Cardiac fibroblast (primary cell): ENCODE measurements at places on chromosomes 6 and 20.

GRCh38 chr6:46329568-46329967 is 158.8 kb upstream of the ENPP5 start:
- DNase-seq, result peak; percentile 15

DNA sequence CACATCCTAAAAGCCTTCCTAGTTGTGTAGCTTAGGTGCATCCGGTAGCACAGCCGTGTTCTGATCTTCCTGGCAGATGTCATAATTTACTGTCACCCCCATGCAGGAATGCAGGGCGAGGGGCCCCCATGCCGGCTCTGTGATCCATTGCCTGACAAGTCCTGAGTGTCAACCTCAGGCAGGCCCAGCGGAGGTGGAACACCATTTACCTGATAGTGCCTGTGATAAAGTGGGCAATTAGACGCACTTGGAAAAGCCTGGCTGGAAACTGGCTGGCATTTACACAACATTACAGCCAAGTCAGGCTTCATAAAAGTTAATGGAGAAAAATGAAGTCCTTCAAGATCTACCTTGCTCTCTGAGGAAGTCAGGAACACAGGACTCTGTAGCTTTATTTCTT is 521.4 kb upstream of the JAG1 start:
- DNase-seq, result no peak

- DNase-seq, result no peak
Observed at GRCh38 chr20:50146732-50147662, 6.5 kb downstream of the PEDS1 start.

DNA sequence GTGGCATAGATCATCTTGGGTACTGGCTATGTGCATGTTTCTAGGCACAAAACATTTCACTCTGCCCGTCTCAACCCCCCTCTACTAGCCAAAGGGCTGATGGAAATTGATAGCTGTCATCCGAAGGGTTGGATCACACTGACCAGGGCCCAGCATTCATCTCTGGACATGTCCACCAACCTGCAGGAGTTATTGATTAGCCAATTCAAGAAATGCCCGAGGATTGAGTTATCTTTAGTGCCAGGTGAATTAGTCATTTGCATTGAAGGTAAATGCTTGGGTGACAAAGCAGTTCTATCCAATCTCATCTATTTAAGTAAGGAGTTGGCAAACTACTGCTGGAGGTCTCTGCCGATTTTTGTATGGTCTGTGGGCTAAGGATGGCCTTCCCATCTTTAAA is 80.1 kb downstream of the CD164 start:
- DNase-seq, result no peak

DNA sequence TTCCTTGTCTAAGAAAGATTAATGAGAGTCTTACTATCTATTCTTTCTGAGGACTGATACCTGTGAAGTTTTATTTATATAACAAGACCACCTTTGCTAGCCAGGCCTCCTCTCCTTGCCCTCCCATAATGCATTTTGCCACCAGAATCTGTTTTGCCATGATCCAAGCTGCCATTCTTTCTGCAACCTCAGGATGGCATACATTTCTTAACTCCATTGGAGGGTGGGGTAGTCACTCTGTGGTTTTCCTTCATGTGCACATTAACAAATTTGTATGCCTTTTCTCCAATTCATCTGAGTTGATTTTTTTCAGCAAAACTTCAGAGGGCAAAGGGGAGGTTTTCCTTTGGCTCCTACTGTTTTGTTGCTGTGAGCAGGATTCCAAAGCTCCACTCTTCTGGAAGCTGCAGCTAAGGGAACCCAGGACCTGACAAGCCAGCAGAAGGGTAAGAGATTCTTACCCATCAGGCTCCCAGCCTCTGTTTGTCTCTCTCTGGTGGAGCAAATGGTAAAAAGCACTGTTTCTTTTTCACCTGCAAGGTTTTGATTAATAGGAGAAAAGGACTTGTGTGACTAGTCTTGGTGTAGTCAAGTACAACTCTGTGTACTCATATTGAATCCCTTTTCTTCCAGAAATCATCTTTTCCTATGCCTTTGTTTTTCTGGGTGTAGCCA is 26.2 kb upstream of the ENPP4 start:
- no peak for DNase-seq

GRCh38 chr20:50331469-50332363 is 141.1 kb downstream of the CEBPB start:
- DNase-seq, result no peak

- DNase-seq, result no peak
Observed at GRCh38 chr20:63054103-63054474, 47.3 kb upstream of the BHLHE23 start.
